Fibroblast of skin of right biceps (primary cell): ENCODE measurements at places on chromosomes 6 and 20.

DNA sequence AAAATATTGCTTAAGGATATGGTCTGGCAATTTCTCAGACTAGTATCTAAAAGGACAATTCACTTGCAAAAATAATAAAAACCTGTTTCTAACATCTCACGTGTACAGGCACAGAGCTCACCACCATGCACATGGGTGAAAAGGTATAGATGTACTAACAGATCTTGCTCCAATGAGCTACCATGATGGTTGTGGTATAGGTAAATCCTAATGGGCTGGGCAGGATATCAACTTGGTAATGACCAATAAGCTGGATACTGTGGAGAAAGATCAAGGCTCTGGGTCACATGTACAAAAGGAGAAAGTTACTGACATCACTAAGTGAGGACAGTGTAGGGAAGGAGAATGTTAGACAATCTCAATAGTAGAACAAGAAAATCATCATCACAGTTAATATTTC, 111.0 kb upstream of the NUP153 start:
- no peak for DNase-seq

DNA sequence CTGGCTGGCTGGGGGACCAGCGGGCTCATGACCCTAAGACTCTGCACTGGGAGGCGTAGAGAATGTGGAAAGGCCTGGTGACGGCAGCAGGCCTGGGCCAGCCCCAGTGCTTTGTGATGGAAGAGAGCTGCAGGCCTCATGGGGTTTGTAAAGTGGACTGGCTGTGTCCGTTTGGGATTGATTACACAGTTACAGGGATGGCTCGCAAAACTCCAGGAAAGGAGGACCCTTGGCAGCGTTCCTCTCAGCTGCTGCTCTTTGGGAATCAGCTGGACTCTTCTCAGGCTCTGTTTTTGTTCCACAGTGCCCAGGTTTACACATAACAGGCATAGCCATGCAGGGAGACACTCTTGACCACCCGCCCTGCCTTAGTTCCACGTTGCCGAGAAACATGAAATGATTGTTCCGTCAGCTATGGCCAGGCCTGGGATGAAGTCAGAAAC, 89.0 kb downstream of the SLX4IP start:
- no peak for DNase-seq

DNA sequence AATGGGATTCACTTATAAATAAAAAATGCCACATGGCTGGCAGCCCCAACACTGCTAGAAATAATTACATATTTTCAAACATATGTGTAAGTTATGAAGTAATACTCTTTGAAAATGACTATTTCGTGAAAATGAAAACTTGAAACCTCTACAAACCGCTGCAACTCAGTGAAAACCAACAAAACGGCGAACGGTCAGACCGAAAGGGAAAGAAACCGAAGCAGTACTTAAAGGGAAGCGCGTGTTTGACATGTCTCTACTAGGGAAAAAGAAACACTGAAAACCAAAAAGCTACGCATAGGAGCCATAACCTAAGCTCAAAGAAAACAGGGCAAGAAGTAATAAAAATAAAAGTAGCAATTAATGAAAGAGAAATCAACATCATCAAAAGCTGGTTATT, 121.0 kb upstream of the GGTLC1 start:
- DNase-seq: no peak

GRCh38 chr6:83309344-83309743, 116.2 kb downstream of the RWDD2A start:
- DNase-seq: no peak

GRCh38 chr6:1821164-1821512, 211.4 kb downstream of the FOXC1 start:
- DNase-seq: no peak

DNA sequence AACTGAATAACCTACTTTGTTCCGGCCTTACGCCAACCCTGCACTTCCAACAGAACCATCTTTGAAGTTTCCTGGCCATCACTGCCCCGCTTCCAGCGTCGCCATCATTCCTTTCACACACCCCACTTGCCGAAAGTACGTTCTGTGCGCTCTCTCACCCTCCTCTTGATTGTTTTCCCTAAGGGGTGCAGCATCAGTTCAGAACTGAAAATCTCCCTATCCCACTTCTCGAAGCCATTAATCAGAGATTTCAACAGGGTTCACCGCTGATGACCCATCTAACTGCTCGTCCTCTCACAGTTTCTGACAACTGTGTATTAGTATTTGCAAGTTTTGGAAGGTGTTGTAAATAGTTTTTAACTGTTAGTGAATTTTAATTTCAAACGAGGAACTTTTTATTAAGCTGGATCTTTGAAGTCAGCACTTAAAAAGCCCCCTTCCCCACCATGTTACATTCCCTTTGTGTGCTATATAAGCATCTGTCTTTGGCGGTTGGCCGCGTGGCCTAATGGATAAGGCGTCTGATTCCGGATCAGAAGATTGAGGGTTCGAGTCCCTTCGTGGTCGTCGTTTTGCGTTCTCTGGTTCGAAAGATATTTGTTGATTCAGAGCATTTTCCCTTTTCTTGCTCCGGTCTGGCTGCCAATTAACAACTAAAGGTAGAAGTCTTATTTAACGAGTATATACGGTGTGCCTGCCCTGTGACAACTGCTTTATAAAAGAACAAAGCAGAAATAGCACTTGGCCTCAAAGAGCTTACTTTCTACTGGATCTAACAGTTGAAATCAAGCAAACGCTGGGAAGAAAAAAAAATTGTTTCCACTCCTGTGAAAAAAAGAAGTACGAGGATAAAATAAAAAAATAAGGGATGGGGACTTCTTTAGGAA, 42.6 kb downstream of the TRIM27 start:
- DNase-seq: peak; percentile 77

DNA sequence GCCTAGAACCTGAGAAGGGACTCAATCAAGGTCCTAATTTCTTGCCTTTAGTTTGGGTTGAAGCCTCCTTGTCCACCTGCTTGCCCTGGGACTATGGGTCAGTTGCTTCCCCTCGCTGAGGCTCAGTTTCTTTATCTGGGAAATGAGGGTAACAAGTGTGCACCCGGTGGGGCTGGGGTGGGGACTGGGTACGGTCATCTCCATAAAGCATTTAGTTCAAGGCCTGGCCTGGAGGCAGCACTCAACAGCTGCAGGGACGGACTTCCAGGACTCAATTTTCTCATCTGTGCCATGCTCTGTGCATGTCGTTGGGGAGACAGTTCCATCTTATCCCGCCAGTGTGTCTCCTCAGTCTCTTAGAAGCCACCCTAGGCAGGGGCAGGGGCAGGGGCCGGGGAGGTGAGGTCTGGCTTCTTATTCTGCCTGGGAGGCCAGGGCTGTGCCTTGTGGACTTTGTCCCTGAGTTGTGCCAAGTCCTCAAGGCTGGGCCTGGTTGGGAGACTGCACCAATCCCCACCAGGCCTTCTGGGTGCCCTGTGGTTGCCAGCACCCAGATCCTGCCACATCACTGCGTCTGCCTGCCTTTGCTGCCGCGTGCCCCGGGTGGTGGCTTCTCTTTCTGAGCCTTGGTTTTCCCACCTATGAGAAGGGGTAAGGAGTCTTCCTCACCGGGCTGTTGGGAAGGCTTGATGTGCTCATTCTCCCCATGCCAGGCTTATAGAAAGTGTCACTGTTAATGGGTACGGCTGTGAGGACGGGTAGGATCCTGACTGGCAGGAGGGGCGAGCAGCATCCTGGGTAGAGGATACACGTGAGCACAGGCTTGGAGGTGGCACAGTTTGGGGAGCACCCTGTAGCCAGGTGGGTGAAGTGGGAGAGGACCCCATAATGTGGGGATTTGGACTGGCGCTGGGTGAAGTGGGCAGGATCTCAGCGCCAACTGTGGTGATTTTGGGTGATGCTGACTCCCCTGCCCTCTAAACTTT, 8.6 kb downstream of the SRC start:
- DNase-seq: no peak

DNA sequence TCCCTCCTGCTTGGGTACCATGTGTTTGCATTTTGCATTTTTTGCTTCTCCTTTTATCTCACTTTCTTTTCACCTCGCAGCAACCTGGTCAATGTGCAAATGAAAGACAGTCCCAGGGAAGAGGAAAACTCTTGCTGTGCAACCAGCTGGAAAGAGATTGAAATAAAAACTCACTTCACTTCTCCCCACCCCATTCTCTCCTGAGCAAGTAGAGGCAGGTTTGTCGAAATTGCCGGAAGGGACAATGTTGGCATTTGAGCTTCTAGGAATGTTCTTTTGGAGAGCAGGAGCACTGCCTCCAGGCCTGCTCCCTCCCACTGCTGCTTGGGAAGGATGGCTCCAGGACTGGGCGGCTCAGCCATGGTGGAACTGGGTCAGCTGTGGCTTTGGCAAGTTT, 30.6 kb downstream of the KCNG1 start:
- no peak for DNase-seq

DNA sequence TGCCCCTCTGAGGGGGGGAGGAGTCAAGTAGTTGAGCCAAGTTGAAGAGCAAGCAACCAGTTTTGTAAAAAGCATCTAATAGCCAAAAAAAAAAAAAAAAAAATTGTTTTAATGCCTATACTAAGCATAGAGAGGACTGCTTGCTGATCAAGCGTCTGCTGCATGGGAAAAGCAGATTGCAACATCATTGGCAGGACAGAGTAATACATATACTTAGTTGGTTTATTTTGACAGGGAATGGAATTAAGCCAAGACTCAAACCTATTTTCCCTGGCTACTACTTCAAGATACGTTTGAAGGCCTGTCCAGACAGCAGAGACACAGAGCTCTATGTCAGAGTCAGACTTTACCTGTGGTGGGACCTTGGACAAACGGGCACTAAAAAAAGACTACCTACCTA, 120.5 kb downstream of the RTN4IP1 start:
- DNase-seq: peak; percentile 47

DNA sequence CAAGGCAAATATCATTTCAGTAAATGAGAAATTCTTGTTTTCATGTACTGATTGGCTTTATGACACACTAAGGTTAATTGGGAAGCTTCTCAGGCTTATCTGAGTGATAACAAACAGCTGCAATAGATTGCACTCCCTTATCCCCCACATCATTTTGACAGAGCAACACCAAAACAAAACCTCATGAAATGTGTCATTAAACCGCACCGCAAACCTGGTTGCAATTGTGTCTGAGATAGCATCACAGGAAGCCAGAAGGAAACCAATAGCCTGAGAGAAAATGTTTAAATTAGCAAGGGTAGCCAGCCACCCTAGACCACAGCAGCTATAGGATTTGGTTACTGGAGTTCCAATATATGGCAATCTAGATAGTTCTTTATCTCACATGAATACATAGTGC, 31.6 kb upstream of the LAMA4 start:
- DNase-seq: peak; percentile 37

DNA sequence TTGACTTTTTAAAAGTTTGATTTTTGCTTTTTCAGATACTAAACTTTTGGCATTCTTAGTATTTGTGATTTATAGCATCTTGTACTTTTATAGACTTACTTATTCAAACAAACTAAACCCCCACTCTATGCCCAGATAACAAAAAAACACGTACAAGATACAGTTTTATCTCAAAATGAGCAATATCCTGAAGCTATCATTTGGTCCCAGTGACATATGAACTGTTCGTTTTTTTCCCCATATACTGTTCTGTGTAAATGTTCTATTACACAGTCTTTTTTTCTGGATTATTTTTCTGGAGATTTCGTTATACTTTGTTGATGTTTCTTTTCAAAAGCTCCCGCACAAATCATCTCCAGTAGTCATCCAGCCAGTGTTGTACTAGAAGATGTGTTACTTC, 27.3 kb upstream of the SERINC3 start:
- DNase-seq: no peak

- DNase-seq: no peak
These were observed 154.6 kb downstream of the SLC35F1 start for GRCh38 chr6:118061666-118062065.

DNA sequence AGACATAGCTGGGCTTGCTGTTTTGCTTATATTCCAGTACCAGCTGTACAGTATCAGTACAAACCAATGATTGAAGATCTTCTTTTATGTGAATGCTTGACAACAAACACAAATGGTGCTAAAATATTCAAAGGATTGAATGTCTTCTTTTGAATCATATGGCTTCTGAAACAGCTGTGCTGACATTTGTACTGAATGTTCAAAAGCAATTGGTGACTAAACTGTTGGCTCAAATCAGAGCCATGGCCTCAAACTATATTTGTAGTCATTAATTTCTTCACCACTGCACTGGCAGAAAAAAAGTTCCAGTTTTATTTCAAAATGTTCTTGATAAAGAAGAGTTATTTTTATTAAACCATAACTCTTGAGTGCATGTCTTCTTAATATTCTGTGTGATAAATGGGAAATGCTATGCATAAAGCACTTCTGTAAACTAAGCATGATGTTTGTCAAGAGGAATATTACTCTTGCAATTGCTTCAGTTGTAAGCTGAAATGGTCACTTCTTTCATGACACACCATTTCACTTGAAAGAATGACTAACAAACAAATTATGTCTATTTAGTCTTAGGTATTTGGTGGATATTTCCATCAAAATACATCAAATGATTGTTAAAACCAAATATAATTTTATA, 45.9 kb upstream of the CENPW start:
- no peak for DNase-seq

DNA sequence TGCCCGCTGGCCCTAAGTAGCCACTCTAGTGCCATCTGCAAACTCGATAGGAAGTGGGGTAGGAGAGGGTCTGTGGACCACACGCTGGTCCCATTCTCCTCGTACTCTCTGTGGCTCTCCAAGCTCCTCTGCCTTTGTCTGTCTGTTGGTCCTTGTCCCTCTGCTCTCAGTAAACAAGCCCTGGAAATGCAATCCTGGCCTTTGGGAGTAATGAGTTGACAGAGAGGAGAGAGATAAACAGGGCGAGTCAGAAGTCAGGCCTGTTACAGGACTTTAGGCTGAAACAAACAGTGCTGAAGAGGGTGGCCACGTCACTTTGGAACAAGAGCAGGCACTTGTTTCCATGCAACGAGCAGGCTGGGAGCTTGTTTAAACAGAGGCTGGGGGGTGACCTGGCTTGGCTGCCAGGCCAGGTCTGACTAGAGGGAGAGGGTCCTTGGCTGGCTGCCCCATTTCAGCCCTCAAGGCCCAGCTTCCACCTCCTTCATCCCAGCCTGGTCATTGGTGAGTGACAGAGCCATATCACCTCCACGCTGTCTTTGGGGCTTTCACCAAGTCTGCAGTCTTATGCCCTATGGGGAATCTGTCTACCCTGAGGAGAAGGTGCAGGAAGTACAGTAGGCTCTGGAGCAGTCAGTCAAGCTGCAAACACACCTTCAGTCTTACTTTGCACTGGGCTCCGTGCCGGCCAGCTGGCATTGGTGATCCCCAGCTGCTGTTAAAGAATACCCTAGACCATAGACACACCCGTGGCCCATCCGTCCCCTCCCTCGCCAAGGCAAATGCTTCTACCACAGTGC, 22.6 kb downstream of the FOXP4 start:
- DNase-seq: no peak

- peak; percentile 68 for DNase-seq
These were observed 173.2 kb downstream of the TMEM242 start for GRCh38 chr6:157150076-157150475.

DNA sequence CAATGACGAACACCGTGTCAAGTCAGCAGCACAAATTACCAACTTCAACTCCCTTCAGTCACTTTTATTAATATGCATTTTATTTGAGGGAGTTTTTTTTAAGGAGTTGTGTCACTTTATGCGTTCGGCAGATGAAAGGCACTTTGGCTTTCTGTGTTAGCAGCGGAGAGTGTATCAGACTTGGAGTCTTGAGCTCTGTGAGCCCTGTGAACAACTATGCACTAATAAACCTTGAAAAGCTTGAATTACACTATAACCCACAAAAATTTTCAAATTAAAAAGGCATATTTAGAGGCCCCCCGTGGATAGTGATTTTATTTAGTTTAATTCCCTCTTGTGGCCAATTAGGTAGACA, 335.3 kb upstream of the NT5E start:
- peak; percentile 48 for DNase-seq

GRCh38 chr6:33075568-33076405, at the start of gene HLA-DPB1:
TSS of gene HLA-DPB1 (plus strand) at chr6:33075990. CDS start at chr6:33076042, 52 bp downstream.
- DNase-seq: peak; percentile 41
